ENCODE measurements at places on chromosomes 5 and 9.
A peak's percentile ranks its signal among the peaks of the same experiment; 100 is the strongest.

- DNase-seq, result no peak
Measured at GRCh38 chr9:106982636-106983035, 119.7 kb downstream of the ZNF462 start.

GRCh38 chr5:128021411-128021810 is 62.2 kb upstream of the SLC12A2 start:
- no peak for DNase-seq

GRCh38 chr9:23598994-23599393 is 227.0 kb downstream of the ELAVL2 start:
- no peak for DNase-seq

DNA sequence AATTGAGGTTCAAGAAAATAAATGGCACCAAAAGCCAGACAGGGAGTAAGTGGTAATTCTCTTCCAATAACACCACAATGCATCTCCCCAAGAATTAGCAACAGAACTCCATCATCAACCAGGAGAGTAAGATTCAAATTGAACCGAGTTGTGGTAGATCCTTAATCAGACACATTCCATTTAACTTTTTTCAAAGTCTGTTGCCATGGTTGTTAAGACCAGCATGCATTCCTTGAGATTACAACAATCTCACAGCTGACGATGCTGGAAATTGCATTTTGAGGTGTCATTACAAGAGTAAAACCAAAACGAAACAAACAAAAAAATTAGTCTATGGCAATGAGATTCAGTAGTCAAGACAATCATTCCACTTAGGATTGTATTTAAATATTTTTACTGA is 78.9 kb upstream of the ZNF462 start:
- no peak for DNase-seq

DNA sequence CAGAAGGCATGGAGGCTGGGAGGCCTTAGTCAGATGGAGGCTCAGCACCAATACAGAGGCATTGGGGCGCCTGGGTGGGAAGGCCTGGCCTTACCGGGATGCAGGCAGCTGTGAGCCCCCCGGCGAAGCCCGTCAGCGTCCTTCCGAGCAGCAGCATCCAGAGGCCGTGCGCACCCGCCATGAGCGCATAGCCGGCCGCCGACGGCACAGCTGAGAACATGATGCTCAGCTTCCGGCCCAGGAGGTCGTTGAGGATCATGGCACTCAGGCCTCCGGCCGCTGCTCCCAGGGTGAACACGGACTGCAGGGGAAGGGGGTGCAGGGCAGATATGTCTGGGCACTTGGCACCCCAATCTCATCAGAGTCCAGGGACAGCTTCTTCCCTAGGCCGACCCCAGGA is 2.0 kb downstream of the SLC2A6 start:
- no peak for DNase-seq

DNA sequence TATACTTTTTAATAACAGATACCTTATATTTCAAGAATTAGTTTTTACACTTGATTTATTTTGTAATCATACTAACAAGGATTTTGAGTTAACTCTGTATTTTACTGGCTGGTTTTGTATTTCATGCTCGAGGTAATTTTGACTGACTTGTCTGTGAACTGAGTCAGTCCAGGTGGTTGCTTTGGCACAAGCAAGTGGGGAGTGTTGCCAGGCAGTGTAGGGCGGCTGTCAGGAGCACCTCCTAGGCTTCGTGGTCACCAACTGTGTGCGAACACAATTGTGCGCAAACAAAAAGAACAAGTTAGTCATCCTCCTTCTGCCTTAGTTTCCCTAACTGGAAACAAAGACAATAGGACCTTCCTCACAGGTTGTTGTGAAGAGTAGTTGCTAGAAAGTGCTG is 286.3 kb downstream of the ADGRV1 start:
- no peak for DNase-seq

GRCh38 chr9:125462861-125463291 is 201.2 kb downstream of the GAPVD1 start:
- no peak for DNase-seq

DNA sequence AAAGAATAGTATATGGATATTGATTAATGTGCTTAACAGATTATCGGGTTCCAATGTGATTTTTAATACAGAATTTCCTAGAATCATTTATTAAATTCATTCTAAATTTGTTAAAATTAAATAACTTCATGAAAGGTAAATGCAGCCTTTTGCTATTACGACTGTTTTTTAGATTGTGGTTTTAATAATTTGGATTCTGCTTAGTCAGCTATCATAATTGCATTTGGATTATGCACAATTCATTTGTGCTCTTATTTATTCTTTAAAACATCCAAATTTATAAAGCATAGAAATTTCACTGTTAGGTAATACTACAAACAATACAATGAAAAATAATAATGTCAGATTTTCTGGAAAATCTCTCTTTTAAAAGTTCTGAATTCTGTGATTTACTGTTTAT is 1598.5 kb downstream of the EFNA5 start:
- no peak for DNase-seq

- DNase-seq, result no peak
Measured at GRCh38 chr9:68919661-68920060, 94.3 kb downstream of the PRKACG start.

DNA sequence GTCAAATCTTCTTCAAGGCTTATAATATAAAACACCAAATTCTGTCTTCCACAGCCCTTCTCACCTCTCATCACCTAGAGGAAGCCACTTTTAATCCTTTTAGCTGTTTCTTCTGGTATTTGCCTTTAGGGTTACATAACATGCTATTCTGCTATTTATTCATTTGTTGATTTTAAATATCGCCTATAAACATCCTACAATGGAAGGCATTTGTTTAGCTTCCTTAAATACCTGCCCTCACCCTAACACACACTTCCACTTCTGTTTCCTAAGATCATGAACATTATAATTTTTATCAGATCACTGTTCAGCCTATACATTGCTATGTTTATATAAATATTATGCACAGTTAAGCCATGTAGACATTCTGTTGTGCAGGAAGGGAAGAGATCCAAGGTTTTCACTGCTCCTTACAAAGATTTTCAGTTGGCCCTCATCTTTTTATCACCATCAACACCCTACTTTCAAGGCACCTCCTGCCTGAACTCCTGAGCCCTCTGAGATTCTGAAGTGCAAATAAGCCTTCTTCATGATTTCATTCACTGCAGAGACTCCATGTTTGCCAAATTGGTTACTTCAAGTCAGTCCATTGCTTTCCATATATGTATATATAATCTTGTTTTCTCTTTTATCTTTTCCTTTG is 356.9 kb upstream of the ACTBL2 start:
- no peak for DNase-seq

DNA sequence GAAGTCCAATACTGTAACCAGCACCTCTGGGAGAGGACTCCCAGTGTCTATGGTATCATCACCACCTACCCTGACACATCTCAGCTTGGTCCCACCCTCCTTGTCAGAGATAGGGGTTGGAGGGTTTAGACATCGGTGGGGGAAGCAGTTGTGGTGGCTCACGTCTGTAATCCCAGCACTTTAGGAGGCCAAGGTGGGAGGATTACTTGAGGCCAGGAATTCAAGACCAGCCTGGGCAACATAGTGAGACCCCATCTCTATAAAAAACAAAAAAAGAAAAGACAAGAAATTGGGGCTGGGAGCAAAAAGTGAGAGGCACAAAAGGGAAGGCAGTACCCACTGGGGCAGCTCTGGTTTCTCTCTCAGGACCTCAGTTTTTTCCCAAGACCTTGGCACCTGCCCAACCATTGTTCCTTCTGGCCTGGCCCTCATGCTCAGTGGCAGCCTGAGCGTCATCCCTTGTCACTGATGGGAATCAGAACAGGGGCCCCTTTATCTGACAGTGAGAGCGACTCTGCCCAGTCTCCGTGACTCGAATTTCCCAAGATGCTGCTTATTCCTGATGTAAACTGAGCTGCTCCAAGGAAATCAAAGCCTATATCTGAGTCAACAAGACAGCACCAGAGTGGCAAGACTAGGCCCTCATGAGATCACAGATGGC is 80.5 kb upstream of the HSPA9 start:
- no peak for DNase-seq

DNA sequence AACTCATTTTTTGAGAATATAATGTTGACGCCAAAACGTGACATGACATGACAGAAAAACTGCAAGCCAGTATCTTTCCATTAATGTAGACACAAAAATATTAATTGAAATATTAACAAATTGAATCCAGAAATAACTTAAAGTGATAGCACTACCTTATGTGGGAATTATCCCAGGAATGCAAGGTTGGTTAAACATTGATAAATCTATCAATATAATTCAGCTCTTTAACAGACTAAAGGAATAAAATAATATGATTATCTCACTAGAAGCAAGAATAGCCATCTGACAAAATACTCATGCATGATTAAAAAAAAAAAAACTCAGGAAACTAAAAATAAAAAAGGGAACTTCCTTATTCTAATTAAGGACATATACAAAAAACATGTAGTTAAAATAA is 6.8 kb downstream of the ZNF510 start:
- no peak for DNase-seq

DNA sequence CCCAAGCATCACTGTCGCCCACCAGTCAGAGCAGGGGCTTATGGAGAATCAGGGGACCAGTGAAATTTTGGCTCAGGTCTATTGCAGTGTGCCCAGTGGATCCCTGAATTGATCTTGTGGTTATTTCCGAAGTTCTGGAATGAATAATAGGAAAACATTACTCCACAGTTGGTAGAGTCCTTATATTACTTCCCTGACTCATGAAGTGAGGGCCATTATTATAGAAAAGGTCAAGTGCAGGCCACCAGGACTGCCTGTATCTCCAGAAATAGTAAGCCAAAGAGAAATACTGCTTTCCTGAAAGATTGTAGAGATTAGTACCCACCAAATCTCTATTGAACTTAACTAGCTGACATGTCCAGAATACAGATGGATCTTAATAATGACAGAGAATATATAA is 335.0 kb downstream of the NPR3 start:
- no peak for DNase-seq

- peak; percentile 39 for DNase-seq
Measured at GRCh38 chr5:71782771-71783770, 64.0 kb downstream of the CARTPT start.

- DNase-seq, result no peak
Measured at GRCh38 chr9:36158917-36159316, 10.3 kb upstream of the CCIN start.

DNA sequence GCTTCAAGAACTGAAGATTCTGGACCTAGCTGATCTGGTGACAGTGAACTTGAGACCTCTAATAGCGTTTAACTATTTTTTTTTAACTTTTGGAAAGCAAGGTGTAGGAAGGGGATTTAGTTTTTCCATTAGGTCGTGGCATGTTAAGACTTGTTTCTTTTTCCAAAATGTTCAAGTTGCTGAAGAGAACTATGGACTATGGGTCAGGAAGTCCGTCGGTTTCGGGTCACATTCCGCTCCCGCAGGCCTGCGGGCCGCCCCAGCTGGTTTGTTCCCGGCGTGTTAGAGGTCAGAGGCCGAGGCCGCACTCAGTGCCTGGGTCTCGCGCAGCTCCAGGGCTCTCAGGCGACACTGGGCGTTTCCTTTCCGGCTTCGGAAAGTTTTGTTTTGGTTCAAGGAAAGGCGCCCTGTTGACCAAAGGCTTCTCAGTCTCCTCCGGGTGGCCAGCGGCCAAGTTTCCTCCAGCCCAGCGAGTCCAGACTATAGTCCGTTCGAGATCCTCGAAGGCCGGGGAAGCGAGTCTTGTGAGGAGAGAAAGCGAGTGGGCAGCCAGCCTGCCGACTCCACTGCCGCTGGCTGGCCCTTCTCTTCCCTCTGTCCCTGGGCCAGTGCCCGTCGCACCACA is 586 bp upstream of the FCHO2 start:
- DNase-seq, result peak; percentile 17

DNA sequence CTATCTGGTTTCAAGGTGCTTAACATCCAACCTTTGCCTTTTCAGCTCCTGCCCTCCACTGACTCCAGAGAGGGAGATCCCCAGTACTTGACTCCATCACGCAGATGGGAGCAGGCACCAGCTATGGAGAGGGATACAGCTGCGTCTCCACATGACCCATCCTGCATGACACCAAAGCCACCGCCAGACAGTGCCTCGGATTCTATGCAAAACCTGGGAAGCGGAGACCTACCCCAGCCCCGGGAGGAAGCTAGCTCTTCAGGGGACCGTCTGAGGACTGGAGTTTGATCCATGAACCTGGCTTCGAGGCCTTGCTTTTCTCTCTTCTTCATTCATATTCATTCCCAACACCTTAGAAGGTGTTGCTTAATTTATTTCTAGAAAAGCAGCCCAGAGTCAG is 24.8 kb downstream of the HRH2 start:
- no peak for DNase-seq

DNA sequence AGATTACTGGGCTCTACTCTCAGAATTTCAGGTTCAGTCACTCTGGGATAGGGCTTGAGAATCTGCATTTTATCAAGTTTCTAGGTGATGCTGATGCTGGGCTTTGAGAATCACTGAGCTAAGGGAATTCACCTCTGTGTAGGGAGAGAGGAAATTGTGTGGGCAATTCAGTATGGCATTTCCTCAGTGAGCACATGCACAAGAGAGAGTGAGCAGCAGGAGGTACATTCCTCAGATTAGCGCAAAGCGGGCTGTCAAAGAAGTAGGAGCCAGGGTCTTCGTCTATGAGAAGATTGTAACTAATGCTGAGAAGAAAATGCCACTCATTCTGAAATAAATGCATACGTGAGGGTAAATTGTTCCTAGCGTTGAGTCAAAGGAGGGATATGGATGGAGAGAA is 175.9 kb downstream of the KIF4B start:
- DNase-seq, result no peak

DNA sequence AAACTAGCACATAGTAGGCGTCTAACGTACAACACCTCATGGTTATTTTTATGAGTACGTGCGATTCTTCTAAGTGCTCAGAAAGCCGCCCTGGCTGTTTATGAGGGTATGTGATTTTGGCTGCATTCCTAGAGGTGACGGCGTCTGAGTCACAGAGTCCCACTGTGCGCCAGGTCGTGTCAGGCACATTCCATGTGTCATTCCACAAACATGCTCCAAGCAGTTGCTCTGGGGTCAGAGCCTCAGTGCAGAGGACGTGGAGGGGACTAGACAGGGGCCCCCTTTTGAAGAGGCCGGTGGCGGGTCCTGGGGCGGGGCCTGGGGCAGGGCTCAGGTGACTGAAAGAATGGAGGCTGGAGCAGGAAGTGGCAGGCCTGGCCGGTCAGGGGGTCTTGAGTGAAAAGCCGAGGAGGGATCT is 51.9 kb downstream of the NEK6 start:
- no peak for DNase-seq

GRCh38 chr5:25128606-25129005 is 483.8 kb upstream of the CDH10 start:
- DNase-seq, result no peak

DNA sequence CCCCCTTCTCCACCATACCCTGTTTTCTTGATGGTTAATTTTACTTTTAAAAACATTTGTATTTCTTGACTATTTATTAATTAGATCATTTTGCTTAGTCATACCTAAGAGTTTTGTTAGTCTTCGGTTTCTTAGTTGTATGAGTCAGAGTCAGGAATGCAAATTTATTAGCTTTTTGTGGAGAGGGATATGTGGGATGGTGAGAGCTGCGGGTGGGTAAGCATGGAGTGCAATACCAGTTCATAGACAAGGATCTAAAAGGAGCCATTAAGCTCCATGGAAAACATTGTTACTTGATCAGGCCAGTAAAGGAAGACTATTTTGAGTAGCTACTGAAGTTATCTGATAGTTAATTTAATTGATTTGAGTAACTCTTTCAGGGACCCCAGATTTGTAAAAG is 77.5 kb downstream of the ZSWIM6 start:
- DNase-seq, result no peak

GRCh38 chr9:94922691-94923107 is 196.2 kb downstream of the AOPEP start:
- DNase-seq, result no peak

- no peak for DNase-seq
Measured at GRCh38 chr5:169873642-169874041, 106.7 kb downstream of the INSYN2B start.
